ENCODE measurements at places on chromosomes 7 and 10.

DNA sequence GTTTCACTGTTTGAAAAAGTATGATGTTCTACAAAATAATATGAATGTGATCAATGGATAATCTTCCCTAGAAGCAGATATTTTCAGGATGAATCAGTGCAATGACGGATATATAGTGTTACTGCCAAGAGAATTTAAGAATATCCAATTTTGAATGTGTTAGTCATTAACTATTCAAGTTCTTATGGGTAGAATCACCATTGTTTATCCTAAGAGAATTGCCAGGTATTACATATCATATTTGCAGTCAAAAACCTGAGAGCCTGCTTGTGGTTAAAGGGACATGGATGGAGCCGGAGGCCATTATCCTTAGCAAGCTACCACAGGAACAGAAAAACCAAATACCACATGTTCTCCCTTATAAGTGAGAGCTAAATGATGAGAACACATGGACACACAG is 26.9 kb downstream of the AHR start:
- DNase-seq, result no peak

DNA sequence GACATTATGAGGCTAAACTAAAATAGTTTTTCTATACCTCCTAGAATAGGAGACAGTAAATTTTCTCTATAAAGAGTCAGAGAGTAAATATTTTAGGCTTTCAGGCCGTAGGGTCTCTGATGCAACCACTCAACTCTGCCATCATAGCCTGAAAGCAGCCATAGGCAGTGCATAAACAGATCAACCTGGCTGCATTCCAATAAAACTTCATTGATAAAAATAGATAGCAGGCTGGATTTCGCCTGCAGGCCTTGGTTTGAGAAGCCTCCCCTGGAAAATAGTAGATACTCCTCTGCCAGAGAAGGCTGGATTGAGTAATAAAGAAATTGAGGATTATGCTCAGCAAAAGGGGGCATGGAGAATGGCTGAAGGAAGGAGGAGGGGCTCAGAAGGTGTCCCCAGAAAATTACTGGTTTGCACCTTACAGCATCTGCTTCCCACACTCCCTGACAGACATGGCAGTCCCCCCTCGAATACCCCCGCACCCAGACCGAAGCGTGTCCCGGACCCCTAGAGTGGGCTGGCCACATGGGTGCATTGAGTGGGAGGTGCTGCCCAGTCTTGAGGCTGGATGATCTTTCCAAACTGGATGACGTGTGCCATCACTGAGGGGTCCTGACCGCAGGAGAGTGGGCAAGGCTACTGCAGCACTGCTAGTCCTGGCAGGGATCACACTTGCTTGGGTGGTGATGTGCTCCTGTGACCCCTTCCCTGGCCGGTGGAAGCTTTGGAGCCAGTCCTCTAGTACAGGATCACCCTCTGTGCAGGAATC is 126.6 kb downstream of the PTPN20 start:
- no peak for DNase-seq

GRCh38 chr7:45944058-45944457 is 23.0 kb upstream of the IGFBP3 start:
- DNase-seq, result no peak

DNA sequence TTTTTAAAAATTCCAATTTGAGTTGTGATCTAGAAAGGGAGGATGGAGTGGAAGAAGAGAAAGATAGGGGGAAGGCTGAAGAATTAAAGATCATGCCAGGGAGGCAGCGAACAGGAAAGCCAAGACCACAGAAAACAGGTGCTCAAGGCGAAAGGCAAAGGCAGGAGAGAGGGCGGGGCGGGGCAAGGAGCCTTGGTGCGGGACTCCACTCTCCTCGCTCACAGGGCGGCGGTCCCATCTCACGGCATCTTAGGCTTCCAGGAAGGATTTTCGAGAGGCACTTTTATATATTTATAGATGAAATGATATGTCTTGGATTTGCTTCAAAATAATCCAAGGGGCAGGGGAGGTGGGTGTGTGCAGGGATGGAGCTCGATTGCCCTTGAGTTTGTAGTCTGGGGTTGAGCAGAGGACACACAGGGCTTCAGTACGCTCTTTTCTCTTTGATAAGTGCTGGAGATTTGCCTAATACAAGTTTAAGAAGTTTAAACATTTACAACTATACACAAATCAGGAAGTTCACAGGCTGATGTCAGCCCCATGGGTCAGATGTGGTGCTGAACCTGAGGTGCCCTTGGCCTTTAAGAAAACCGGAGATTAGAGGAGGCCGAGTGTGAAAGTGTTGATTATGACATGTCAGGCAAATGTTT is 161.1 kb downstream of the PRKAG2 start:
- DNase-seq, result no peak

DNA sequence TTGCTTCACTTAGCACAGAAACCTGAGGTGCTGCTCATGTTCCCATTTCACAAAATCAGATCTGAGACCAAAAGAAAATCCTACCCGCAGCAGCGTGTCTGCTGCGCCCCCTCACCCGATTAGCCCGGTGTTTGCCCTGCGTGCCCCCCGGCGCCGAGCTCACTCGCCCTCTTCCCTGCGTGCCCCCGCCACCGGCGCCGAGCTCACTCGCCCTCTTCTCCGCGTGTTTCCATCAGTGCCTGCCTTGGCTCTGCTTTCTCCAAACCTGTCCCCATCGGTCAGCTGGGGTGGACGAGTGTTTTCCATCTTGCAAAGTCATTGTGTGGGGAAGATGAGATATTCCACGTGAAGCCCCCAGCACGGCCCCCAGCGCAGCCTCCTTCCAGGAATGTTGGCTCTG is 225.3 kb upstream of the PITRM1 start:
- DNase-seq, result no peak

- DNase-seq, result no peak
Observed at GRCh38 chr10:102492344-102492939, 10.1 kb downstream of the ACTR1A start.

Data from A673 (cell line).